ENCODE measurements at places on chromosomes 12 and 14.

DNA sequence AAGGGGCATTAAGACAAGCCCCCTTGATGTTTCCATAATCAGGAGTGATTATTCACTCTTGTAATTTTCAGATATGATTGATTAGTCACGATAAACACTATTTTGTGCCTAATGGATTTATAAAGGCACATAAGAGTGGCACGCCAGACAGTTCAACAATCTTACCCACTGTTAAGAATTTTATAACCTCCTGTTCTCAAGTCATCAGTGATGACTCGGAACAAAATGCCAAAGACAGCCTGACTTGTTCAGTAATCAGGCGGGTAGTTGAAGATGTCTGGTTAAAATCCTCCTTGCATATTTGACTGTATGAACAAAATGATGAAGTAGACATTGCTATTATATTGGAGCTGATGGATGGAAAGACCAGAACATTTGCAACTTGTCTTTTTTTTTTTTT, 212.1 kb upstream of the RMST start:
- DNase-seq = no peak

DNA sequence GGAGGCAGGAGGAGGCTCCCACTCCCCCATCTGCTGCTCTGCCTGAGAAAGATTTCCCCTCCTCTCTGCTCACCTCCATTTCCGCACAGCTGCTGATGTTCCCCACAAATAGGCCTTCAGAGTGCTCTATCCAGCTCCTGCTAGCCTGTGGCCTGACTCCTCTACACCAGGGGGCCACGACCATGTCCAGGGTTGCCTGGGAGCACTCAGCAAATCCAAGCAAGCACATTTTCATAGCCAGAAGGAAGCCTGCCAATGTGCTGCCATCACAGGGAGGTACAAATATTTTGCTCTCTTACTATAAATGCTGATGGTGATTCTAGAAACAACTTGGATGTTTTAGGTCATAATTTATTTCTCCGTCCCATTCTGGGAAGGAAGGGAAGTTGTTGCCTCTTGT, 17.3 kb downstream of the KCNA5 start:
- no peak for DNase-seq

- no peak for DNase-seq
These were observed 42.1 kb upstream of the MEG3 start for GRCh38 chr14:100783630-100784370.

DNA sequence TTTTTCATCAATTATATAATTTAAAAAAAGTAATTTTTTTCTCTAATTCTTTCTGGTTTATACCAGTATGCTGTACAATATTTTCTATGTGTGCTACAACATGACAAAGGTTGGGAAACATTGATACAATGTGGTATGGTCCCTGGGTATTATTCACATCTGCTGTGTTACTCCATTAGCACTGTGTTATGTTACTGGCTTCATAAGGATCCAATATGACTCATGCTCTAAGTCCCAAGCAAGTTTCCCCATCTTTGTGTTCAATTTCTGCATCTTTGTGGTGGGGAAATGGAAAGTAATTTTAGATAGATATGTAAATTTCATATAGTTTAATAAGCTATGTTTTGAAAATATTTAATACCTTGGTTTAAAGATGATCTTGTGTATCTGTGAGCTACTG, 35.8 kb downstream of the FBXO33 start:
- no peak for DNase-seq

GRCh38 chr12:6158749-6159148, 34.3 kb upstream of the VWF start:
- DNase-seq = no peak

GRCh38 chr12:83817730-83818129, 1094.9 kb downstream of the SLC6A15 start:
- DNase-seq = no peak

- DNase-seq = peak; percentile 65
These were observed 9.7 kb upstream of the SGPP1 start for GRCh38 chr14:63737582-63738006.

DNA sequence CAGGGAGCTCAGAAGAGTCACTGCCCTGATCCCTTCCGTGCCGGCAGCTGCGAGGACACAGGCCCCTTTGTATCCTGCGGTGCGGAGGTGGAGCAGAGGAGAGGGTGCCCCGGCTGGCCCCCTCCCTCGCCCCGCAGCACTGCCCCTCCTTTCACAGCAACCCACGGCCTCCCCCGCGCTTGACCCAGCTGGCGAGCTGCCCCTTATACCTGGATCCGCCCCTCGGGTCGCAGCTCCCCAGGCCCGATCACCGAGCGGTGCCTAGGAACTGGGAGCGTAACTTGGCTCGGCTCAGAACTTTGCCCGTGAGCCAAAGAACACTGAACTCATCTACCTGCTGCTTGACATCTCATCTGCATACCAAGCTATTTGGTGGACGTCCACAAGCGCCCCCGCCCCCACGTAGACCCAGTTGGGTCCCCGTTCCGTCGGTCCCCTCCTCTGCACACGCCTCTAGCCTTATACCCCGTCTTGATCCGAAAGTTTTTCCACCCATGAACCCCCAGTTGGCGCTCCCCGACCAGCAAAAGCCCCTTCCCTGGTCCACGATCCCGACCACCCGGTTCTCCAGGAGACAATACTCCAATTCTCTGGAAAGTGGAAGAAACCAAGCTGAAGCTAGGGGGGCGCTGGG, 697 bp upstream of the DNAJC14 start:
- DNase-seq = no peak

DNA sequence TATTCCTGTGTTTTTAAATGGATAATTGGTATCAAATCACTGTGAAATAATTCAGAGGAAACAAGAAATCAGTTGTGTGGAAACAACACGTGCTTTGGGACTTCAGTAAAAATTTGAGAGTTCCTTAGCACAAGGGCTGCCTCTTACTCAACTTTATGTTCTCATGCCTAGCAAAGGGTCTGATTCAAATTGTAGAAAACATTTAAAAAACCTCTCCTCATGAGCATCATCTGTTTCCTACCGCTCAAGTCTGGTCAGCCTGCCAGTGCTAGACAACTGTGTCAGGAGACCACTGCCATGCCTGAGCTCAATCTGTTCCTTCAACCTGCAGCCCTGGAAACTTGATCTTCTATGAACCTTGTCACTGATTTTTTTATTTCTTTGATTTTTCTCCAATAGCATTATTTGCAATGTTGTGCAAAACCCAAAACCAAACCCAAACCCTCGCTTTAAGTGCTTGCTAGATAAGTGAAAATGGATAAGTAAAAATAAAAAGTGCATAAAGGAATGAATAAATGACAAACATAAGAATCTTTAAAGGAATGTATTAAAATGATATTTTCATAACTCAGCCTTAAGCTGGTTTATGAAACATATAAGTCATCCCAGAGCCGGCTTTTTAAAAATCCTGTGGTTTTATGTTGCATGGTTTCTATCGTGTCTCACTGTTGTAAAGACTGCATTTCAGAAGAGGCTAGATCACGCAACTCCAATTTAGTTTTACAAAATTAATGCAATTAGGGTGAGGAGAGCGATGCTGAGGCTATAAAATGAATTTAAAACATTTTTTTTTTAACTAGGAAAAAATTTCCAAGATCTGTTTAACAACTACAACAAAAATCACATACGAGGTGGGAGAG, 361.2 kb upstream of the PDE3A start:
- DNase-seq = no peak

DNA sequence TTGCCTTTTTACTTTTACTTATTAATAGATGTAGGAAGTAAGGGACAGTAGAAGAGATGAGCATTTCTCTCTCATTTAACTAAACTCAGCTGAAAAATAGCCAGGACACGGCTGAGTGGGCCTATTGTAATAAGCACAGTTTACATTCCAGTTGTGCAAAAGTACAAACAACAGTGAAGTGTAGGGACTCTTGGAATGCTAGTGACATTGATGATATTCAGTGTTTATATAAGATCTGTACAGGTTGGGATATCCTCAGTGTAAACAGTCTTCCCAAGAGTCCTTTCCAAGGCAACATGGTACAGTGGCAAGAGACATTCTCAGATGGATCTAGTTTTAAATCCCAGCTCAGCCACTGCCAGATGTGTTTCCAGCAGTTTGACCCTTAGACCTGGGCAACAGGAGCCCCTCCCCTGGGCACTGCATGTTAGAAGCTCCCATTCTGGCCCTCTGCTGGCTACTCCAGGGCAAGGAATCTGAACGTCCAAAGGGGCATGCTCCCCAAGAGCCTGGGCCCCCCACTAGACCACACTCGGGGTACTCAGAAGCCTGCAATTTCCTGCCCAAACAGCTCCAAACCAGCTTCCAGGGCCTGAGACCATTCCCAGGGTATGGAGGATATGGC, 55.3 kb downstream of the STAB2 start:
- DNase-seq = no peak

DNA sequence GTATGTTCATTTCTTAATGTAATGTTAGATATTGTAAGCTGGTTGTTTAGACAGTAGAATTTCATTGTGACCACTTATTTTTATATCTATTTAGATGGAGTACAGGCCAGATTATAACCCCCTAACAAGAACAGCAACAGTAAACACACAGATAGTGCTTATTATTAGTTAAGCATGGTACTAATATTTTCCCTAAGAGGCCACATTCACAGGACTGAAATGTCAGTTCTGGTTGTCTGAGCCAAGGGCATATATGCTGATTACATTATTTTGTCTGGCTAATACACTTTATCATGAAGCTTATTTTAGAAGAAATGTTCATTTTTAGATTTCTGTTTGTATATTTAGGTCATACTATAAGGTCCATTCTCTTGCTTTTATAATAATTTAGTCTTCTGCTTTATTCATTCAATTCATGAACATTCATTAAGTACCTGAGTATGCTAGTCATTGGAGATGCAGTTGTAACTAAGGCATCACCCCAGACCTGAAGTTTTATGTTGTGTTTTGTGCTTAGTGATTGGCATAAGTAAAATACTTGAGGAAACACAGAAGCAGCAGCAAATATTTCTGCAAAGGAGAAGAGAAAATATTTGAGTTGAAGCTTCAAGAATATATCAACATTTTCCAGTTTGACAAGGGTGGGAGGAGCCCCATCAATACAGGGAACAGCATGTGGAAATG, 413.7 kb downstream of the RAD51B start:
- DNase-seq = no peak

DNA sequence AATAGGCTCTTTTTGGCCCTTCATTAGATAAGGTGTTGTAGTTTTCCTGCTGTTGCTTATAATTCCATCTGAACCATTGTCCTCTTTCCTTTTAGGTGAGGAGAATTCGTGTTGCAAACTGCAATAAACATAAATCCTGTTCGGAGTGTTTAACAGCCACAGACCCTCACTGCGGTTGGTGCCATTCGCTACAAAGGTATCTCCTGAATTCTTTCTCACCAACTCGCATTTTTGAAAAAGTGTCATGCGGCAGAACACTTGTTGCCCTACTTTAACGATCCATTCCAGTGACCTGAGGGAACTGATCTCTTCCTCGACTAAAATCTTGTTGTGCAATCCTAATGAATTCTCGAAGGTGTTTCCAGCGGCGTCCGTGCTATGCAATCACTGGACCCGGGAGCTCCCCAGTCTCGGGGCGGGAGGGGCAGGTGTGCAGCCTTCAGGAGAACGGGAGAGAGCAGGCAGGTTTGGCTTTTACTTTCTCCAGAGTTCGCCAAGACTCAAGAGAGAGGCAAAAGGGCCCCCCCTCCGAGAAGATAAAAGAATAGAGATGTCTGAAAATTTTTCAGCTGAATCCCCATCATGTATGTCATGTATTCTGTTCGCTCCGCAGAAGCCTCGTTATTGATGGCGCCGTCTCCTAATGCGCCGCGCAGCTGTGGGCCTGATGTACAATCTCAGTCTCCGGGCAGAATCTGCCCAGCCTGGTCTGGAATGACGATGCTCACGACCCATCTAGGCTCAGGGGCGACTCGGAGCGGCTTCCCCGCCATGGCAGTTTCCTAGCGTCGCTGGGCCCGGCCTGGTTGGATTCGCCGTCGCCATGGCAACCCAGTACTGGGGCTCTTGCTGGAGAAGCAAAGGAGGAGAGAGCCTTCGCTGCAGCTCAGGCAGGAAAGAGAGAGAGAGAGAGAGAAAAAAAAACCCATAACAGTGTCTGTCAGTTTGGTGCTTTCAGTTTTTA, 38.2 kb downstream of the PLXNC1 start:
- no peak for DNase-seq

- no peak for DNase-seq
These were observed 3.9 kb downstream of the CEBPE start for GRCh38 chr14:23115039-23115731.

DNA sequence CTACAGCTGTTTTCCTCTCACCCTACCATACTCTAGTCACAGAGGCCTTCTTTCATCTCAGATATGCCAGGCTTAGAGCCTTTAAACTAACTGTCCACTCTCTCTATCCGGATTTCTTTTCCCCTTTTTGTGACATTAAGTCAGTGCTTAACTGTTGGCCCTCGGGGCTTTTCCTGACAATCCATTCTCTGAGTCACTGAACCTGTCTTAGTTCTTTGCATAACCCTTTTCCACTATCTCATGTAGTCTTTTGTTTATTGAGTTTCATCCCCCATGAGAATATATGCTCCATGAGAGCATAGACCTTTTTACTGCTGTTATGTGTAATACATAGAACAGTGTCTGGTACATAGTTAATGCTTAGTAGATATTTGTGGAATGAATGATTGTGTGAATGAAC, 68.7 kb downstream of the PLEKHA5 start:
- no peak for DNase-seq

DNA sequence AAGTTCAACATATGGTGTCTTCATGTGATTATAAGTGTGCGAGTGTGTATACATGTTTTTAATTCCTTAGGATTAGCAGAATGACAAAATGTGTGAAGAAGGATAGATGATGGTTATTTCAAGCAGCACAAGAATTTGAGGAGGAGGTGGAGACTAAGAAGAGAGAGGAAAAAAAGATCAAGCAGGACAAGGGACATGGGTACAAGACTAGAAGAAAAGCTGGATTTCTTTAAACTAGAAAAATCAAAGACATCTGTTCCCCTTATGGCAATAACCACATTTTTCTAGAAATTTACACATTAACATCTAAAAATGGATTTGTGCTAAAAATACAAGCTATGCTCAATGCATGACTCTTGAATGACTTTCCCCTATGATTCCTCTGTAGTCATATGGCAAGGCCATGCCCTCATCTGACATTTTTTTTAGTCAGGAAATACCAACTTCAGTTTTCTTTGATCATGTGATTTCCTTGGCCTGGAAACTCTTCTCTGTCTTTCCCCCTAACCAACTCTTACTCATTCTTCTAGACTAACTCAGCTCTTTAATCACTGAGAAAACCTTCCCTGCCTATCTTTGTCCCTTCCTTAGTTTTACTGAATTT, 435.8 kb downstream of the NRXN3 start:
- no peak for DNase-seq

- DNase-seq = no peak
These were observed 106.6 kb downstream of the PLXNC1 start for GRCh38 chr12:94255006-94255405.
